Fibroblast of skin of left quadriceps (primary cell): ENCODE measurements at places on chromosomes 4 and X.

GRCh38 chr4:8835521-8836365 is 35.9 kb downstream of the HMX1 start:
- DNase-seq, result no peak

DNA sequence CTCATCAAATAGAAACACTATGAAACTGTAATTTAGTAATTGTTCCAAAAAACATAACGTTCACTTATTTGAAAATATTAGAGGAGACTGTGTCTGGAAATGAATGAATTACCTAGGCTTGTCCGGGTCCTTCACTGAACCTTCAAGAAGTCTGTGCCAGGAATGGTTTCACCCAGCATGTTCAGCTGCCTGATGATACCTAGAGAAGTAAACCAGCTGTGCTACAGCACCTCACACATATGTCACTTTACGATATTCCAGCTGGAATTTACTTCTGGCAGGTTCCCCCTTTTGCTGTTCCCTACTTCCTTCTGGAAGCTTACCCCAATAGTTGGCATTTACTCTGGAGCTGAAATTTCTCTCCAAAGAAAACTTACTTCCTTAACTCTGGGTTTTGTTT is 906.5 kb downstream of the FAT4 start:
- DNase-seq, result no peak

- DNase-seq, result no peak
These were observed 42.6 kb downstream of the CHRNA9 start for GRCh38 chr4:40377512-40378365.

DNA sequence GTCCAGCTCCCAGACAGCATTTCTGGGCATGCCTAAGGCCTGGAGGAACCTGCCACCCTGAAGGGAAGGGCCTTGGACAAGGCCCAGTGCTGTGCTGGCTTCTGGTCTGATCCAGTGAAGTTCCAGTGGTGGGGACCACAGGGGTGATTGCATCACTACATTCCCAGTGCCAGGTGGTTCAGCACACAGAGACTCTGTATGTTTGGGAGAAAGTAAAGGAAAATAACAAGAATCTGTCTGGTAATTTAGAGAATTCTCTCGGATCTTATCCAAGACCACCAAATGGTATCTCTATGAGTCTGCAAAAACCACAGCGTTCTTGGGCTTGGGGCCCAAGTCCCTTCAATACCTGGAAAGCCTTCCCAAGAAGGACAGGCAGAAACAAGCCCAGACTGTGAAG is 131.8 kb upstream of the MAD2L1 start:
- no peak for DNase-seq

- DNase-seq, result no peak
These were observed 25.3 kb upstream of the NAF1 start for GRCh38 chr4:163191999-163192398.

DNA sequence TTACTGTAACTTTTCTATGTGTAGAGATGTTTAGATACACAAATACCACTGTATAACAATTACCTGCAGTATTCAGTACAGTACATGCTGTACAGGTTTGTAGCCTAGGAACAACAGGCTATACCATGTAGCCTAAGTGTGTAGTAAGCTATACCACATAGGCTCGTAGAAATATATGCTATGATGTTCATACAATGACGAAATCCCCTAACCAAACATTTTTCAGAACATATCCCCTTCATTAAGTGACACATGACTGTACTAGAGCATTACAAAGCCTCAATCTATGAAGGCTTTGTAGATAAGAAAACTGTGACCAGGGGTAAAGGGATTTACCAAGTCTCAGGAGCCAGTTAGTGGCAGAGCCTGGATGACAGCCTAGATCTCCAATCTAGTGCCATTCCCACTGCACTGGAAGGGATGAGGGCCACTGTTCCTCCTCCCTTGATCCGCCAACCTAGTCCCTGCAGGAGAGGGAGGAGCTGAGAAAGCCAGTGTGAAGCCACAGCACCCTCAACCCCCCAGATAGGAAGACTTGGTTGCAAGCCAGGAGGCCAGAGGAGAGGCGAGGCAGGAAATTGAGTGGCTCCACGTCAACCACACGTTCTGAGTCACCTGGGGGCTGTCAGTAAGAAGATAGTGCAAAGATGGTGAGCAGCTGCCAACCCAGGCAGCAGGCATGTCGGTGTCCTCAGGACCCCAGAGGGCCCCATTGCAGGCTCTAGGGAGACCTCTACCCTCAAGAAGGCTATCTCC is 227.7 kb downstream of the BCOR start:
- DNase-seq, result no peak

DNA sequence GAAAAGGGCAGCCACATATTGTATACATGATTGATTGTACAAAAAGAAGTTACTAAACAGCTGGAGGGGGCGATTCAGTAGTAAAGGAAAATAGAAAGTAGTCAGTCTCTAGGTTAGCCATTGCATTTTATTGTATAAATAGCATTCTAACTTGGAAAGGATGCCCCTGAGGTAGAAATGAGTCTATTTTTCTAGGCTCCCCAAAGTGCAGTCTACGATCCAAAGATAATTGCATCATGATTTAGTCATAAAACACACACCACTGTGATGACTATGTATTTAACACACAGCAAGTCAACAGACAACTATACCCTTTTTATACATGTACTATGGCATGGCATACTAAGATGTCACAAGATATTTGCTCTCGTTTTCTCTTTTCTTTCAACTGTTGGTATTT is 204.9 kb downstream of the APBB2 start:
- no peak for DNase-seq

DNA sequence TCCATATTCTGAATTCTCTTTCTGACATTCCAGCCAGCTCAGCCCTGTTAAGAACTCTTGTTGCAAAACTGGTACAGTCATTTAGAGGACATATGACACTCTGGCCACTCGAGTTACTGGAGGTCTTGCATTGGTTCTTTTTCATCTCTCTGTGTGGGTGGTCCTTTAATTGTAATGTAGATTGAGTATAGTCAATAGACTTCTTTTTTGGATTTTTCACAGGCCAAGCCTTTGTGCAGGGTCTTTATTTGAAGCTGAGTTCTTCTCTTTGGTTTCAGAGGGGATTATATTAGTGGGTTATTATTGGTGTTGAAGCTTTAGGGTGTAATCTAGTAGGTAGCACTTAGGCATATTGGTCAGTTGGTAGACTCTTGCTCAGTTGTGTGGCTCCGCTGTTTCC is 118.0 kb upstream of the GIMD1 start:
- no peak for DNase-seq

DNA sequence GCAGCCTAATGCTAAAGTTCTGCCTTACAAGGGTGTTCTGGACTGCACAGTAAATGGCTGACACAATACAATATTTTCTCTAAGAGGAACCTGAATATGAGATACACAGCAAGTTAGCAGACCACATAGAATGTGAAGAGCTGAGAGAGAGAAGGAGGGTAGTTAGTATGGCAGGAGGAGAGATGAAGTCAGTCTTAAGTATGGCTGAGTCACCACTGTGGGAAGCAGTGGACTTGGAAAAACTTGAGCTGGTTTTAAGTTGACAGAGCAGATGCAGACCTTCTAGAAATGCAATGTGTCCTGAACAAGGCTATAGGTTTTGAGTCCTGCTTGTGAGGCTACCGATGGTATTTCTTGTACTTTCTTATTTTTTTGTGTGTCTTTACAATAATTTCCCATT is 172.5 kb downstream of the SH2D1A start:
- no peak for DNase-seq

GRCh38 chrX:19800821-19801374 is 86.5 kb downstream of the SH3KBP1 start:
- DNase-seq, result no peak

- DNase-seq, result no peak
These were observed 29.8 kb downstream of the ACOX3 start for GRCh38 chr4:8410641-8411271.

- DNase-seq, result no peak
These were observed 43.0 kb upstream of the PHOX2B start for GRCh38 chr4:41791557-41791956.

DNA sequence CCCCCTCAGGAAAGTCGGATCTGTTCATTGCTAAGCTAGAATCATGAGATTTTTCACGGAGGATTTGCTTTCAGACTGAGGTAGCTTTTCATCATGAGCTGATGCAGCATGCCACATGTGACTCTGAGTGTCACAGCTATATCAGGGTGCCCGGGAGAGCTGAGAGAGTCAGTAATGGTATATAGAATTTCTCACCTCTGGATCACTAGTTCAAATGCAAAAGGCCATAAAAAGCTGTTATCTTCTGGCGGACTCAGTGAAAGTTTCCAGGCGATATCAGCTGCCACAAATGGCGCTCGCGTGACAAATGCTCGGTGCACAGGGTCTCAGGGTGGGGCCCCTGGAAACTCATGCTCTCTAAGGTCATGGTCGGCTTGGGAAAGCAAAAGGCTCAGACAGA is 150.1 kb downstream of the DHX15 start:
- DNase-seq, result no peak

- peak; percentile 78 for DNase-seq
These were observed 90.9 kb upstream of the LNX1 start for GRCh38 chr4:53682196-53682595.

GRCh38 chr4:124487651-124488050 is 224.9 kb downstream of the ANKRD50 start:
- DNase-seq, result no peak
